ENCODE measurements at places on chromosomes 13 and 19.

DNA sequence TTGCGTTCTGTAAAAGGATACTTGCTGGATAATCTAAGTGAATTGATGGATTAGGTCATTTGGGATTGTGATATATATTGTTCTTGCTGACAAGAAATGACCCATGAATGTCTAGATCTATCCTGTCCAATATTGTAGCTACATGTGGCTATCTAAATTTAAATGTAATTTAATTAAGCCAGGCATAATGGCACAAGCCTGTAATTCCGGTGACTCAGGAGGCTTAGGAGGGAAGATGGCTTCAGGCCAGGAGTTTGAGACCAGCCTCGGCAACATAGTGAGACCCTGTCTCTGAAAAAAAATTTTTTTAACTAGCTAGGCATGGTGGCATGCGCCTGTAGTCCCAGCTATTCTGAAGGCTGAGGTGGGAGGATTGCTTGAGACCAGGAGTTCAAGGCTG, 39.3 kb upstream of the AKAP11 start:
- DNase-seq: no peak

- DNase-seq: no peak
These were observed 22.7 kb downstream of the AKT2 start for GRCh38 chr19:40262422-40262821.

DNA sequence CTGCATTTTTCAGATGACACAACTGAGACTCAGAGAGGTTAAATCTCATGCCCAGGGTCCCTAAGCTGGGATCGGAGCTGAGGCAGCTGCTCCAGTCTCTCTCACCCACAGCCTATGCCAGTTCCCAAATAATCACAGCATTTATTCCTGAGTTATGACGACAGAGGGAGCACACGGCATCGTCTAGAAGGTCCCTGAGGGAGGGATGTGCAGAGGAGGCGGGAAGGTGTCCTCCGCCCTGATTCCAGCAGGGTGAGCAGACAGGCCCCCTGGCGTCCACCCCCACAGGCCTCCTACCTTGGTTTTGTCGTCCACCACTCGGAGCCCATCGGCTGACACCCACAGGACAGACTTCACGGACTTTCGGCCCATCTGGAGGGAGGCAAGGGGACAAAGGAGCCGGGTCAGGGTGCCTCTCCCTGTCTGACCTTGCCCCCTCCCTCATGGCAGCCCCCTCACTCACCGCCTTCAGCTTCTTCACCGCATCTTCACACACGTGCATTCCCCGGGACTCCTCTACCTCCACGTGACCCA, 8.0 kb downstream of the NUMBL start:
- DNase-seq: no peak

- DNase-seq: no peak
These were observed 20.2 kb downstream of the KCNC3 start for GRCh38 chr19:50308991-50309390.

GRCh38 chr19:29878973-29879654, 62.9 kb upstream of the URI1 start:
- DNase-seq: peak; percentile 62

DNA sequence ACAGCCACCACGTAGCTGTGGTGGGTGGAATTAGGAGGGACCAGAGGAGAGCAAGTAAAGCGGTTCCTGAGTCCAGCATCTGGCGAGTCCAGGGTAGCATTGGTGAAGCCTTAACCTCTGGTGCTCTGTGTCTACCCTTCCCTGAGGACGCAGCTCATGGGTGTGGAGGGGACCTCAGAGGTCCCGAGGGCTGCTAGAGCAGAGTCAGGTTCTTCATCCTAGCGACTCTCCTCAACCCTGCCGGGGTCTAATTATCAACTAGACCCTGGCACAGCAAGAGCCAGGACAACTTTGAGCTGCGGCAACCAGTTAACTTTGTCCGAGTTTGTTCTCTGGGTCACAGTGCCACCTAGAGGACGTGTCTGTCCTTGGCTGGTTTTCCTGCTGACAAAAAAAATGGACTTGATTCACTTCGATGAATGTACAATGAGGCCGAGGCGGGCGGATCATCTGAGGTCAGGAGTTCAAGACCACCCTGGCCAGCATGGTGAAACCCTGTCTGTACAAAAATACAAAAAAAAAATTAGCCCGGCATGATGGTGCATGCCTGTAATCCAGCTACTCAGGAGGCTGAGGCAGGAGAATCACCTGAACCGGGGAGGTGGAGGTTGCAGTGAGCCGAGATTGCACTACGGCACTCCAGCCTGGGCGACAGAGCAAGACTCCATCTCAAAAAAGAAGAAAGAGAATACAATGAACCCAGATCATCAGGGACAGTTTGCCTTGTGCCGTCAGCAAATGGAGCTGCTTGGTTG, 25.0 kb downstream of the TSSK6 start:
- DNase-seq: peak; percentile 72

DNA sequence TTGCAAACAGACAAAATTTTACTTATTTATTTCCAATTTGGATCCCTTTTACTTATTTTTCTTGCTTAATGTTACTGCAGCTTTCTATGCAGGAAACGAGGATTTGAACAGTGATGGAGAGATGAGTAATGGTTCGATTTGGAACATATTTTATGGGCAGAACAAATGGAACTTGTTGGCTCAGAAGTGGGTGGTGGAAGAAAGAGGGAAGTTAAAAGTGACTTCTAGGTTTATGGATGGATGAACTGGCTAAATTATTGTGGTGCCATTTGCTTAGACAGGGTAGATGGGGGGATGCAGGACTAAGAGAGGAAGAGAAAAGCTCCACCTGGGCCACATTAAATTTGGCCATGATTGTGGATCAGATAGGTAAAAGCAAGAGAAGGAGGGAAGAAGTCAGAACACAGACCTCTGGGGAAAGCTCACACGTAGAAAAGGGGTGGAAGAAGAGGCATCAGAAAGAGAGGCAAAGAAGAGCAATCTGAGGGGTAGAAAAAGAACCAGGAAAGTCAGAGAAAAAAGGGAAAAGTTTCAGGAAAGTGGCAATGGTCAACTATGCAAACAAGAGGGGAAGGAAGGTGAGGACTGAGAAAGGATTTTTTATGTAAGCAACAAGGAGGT, 768 bp upstream of the CYSLTR2 start:
- peak; percentile 33 for DNase-seq

- DNase-seq: peak; percentile 62
These were observed 110.6 kb downstream of the DNAJC3 start for GRCh38 chr13:95787356-95788099.

DNA sequence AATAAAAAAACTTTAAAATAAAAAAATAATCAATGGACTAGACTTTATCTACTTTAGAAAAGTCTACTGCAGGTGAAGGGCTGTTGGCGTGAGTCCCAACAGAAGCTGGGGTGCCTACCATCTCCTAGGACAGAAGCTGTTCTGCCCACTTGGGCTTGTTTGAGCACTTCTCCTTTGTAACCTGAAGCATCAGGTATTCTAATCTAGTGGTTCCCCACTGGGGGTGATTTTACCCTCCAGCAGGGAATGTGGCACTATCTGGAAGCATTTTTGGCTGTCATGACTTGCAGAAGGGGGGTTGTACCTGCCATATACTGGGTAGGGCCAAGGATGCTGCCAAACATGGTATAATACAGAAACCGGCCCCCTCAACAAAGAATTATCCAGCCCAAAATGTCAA, 16.2 kb upstream of the DOCK9 start:
- no peak for DNase-seq

GRCh38 chr19:28934631-28935030, 278.3 kb downstream of the UQCRFS1 start:
- DNase-seq: no peak

DNA sequence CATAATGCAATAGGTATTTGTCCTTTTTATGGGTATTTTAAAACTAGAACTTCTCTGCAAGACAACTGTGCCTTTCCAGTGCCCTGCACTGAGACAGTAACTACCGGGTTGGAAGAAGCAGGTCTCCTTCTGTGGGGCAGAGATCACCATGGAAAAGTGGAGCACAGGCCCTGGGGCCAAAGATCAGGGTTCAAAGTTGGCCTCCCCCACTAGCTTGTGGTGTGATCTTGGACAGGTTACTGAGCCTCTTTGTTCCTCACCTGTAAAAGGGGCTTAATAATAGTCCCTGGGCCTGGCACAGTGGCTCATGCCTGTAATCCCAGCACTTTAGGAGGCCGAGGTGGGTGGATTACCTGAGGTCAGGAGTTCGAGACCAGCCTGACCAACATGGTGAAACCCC, 68.3 kb downstream of the CEBPG start:
- no peak for DNase-seq

GRCh38 chr19:2037651-2038255, 13.3 kb downstream of the MKNK2 start:
- DNase-seq: no peak

DNA sequence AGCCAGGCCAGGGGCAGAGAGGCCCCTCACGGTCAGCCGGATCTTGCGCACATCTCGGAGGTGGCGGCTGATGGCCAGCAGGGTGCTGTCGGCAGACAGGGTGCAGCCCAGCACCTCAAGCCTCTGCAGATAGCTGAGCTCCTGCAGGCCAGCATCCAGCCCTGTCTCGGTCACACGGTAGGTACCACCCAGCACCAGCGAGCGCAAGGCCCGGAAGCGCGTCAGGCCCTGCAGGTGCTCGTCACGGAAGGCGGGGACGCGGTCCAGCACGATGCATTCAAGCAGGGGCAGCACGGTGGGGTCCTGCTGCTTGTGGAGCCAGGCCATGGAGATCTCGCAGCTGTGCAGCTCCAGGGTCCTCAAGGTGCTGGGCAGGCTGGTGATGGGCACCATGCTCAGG, 7.7 kb downstream of the FBXL12 start:
- no peak for DNase-seq

GRCh38 chr19:29620931-29621351, 14.9 kb downstream of the POP4 start:
- DNase-seq: peak; percentile 6

- DNase-seq: peak; percentile 41
These were observed 2.4 kb upstream of the ARGLU1 start for GRCh38 chr13:106570299-106570852.

DNA sequence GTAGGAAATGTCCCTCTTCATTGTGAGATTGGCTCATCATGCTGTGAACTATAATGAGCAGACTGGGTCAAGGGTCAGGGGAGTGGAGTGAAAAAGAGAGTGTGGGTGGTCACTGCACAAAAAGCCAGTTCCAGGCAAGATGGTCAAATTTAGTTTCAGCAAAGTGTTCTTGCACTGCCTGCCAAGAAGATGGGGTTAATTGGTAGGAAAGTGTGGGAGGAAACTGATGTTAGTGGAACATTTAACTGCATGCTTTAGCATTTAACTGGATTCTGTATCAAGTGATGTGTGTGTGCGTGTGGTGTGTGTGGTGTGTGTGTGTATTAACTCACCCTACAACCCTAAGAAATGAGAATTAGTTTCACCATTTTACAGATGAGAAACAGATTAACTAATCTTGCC, 131.6 kb downstream of the COG6 start:
- DNase-seq: no peak

- DNase-seq: no peak
These were observed 266.3 kb downstream of the DNAJC15 start for GRCh38 chr13:43289470-43290255.

GRCh38 chr19:43997631-43998290, 5.0 kb upstream of the ZNF230 start:
- DNase-seq: no peak

DNA sequence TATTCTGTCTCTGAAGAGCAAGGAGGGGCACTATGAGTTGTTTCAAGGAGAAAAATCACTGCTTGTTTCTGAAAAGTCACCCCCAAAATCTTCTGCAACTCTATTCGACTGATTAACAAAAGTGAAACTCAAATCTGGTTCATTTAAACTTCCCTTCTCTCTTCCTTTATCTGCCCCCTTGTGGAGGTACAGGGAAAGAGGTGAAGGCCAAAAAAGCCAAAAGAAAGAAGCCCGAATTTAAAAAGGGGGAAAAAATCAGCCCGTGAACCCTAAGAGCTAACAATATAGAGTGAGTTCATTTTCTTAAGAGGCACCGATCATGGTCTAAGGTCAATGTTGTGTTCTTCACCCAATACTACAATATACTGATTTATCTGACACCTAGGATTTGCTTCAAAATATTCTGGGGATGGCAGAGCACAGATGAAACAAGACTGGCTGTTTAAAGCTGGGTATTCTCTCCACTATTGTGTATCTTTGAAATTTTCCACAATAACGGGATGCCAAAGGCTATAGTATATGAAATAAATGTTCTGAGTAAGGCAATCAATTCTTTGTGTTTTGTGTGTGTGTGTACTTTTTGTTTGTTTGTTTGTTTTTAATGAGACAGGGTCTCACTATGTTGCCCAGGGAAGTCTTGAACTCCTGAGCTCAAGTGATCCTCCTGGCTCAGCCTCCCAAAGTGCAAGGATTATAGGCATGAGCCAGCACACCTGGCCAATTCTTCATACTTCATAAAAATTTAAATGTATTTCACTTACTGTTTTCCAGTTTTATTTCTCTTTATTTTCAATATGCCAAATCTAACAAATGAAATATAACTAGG, 55.0 kb upstream of the EEF1AKMT1 start:
- DNase-seq: peak; percentile 57

DNA sequence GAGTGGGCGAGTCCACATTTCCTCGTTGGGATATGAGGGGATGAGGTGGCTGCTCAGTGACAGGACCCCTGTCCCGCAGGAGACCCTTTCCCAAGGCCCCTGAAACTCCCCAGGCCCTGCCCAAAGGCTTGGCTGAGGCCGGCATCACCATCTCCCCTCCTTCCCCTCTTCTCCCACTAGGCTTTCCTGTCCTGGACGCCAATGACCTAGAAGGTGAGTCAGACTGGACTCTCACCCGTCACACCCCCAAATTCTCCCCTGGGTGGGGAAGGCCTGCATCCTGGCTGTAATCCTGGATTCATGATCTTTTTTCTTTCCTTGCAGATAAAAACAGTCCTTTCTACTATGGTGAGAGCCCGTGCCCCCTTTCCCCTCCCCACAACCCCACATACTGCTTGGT, 5.3 kb downstream of the FXYD3 start:
- peak; percentile 13 for DNase-seq

GRCh38 chr13:83883061-83883523, 818 bp upstream of the SLITRK1 start:
- DNase-seq: peak; percentile 11

GRCh38 chr19:49594157-49594992, 3.4 kb downstream of the PRR12 start:
- DNase-seq: no peak

GRCh38 chr13:89565476-89566100, 1781.9 kb upstream of the MIR17HG start:
- DNase-seq: no peak

DNA sequence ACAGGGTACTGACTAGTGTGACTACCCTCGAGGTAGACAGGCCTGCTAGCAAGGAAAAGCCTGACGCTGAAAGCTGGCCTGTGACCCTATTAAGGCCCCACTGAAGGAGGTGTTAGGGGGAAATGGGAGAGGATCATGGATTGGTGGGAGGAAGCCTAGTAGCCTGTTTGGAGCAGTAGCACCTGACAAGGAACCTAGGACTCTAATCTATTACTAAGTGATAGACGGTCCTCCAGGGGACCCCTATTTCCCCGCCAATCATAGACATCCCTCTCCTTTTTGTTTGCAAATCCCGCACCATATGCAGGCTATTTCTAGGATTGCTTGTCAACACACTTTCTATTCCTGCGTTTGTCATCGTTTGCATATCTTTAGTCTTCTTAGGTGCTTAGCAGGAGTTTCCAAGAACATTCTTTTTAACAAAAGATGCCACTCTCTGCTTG, 1338.8 kb upstream of the MIR17HG start:
- no peak for DNase-seq

GRCh38 chr13:71320452-71320851, 546.6 kb downstream of the DACH1 start:
- DNase-seq: no peak

GRCh38 chr19:58466089-58466759, 656 bp upstream of the ZNF324 start:
- DNase-seq: no peak

- DNase-seq: peak; percentile 61
These were observed 473.5 kb downstream of the GPC6 start for GRCh38 chr13:93700115-93700514.

- DNase-seq: no peak
These were observed 490.6 kb downstream of the COG6 start for GRCh38 chr13:40146063-40146462.

All from HCEC 1CT (cell line).